Cerebellar cortex (tissue), 1 donor: ENCODE measurements at places on chromosomes 7 and 10.

DNA sequence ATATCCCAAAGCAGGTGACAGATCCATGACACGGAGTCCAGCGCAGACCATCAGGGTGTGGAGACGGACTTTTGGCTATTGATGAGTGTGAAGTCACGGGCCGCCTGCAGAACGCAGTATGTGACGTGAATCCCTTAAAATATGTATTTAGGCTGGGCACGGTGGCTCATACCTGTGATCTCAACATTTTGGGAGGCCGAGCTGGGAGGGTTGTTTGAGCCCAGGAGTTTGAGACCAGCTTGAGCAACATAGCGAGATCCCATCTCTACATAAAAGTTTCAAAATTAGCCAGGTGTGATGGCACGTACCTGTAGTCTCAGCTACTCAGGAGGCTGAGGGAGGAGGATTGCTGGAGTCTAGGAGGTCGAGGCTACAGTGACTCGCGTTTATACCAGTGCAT lies 1.9 kb upstream of the AMZ1 start:
- DNase-seq: no peak

- DNase-seq: no peak
Measured at GRCh38 chr10:92264249-92264648, 26.6 kb downstream of the CPEB3 start.

DNA sequence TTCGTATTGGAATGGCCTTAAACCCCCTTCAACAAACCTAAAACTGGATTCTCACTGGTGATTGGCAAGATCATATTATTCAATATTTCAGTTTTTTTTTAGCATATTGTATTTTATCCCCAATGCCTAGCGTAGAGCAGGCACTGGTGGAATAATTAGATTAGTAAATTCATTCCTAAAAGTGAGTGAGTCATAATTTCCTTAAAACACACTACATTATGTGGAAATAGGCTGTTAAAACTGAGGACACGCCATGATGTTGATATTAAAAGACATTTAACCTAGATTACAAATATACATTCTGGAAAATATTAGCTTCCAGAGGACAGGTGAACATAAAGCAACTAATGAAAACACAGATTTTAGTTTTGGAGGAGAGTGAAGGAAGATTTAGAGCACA lies 463.9 kb downstream of the PARD3 start:
- no peak for DNase-seq

GRCh38 chr10:43998021-43998809 lies 349.5 kb upstream of the ZNF32 start:
- no peak for DNase-seq

GRCh38 chr10:110960333-110960712 lies 40.9 kb downstream of the SHOC2 start:
- no peak for DNase-seq

- no peak for DNase-seq
Measured at GRCh38 chr7:158830211-158830723, 958 bp upstream of the ESYT2 start.

GRCh38 chr7:131586259-131586658 lies 29.8 kb upstream of the PODXL start:
- no peak for DNase-seq

- DNase-seq: peak; percentile 76
Measured at GRCh38 chr10:96017191-96017687, 26.1 kb upstream of the CCNJ start.

GRCh38 chr10:121735263-121735662 lies 137.0 kb upstream of the FGFR2 start:
- no peak for DNase-seq

- DNase-seq: no peak
Measured at GRCh38 chr7:36484265-36484664, 94.6 kb downstream of the ANLN start.

- DNase-seq: no peak
Measured at GRCh38 chr10:23325132-23325531, 19.5 kb downstream of the C10orf67 start.

GRCh38 chr10:6346631-6347030 lies 143.9 kb downstream of the PFKFB3 start:
- DNase-seq: no peak

- DNase-seq: no peak
Measured at GRCh38 chr10:22598478-22598877, 115.9 kb downstream of the PIP4K2A start.

GRCh38 chr7:128437426-128438332 lies 18.0 kb upstream of the HILPDA start:
- DNase-seq: no peak

DNA sequence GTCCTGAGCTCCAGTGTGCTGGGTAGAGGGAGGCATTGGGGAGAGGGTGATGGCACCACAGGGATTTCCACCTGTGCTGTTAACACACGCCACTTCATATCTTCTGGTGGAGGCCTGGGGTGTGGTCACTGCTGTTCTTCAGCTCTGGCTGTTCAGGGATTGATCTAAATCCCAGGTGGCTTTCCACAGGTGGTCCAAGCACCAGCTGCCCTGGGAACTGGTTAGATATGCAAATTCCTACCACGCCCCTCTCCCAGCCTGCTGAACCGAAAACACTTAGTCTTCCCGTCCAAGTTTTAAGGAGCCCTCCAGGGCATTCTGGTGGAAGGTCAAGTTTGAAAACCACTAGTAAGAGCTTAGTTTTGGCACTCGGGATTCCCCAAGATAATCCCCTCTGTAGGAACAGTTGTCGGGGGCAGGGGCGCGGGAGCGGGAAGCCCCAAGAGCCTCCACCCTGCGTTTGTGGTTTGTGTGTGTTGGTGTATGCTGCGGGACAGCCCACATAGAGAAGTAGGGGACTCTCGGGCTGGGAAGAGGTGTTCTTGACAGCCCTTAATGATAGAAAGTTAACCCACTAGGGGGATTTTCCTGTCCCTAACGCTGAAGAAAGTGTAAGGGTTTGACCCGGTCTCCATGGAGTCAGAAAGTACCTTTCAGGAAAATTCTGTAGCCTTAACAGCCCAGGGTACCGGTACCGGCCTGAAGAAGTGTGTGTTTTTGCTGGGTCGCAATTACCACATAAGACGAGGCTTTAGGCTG lies 5.1 kb downstream of the DEPP1 start:
- no peak for DNase-seq

GRCh38 chr7:134866617-134867016 lies 87.2 kb downstream of the CALD1 start:
- DNase-seq: no peak

DNA sequence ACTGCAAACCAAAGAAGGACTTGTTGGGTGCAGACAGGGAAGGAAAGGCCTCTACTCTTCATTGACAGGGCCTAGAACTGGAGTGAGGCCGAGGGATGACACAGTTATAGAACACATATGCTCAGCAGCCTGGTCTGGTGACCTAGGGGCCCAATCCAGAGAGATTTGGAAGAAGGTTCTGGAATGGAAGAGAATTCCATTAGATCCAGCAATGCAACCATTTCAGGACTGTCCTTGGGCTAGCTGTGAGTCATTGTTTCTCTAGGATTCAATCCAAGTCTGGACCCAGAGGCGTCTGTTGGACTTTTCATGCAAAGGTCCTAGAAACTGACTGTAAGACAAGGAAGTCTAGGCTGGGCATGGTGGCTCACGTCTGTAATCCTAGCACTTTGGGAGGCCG lies 59.2 kb downstream of the WIPF3 start:
- DNase-seq: no peak

DNA sequence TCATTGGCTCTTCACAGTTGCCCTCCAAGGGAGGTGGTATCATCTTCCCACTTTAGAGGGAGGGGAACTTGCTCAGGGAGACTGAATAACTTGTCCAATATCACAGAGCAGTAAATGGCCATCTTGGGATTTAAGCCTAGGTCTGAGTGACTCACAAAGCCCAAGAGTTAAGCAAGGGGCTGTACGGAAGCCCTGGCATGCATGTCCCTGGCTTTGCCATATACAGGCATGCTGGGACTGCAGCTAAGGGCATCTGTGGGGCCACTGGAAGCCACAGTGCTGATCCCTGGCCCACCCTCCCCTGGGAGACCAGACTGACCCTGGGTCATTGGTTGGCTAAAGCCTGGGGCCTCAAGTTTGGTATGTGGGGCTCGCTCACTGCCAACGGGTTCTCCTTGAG lies 3.1 kb downstream of the VSIR start:
- no peak for DNase-seq

- DNase-seq: no peak
Measured at GRCh38 chr10:31820778-31821369, 107.8 kb downstream of the ARHGAP12 start.

GRCh38 chr10:16901106-16901505 lies 83.9 kb upstream of the RSU1 start:
- DNase-seq: no peak

DNA sequence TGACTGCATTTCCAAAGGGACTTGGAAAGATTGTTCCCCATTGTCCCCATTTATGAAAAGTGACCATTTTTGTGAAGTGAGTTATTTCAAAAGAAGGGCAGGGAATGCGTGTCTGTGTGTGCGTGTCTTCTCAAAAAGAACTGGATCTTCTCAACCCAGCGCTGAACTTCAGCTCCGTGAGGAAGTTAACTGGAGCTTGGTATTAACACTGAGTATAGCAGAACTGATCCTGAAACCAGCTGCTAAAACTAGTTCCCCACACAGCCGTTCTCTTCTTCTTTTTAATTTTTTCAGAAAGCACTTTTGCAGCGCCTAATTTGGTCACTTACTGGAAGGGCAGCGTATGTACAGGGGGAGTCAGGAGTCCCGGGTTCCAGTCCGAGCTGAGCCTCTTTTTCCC lies 45.8 kb upstream of the PLEKHA1 start:
- DNase-seq: no peak

GRCh38 chr7:1761097-1761496 lies 91.0 kb downstream of the ELFN1 start:
- DNase-seq: no peak

DNA sequence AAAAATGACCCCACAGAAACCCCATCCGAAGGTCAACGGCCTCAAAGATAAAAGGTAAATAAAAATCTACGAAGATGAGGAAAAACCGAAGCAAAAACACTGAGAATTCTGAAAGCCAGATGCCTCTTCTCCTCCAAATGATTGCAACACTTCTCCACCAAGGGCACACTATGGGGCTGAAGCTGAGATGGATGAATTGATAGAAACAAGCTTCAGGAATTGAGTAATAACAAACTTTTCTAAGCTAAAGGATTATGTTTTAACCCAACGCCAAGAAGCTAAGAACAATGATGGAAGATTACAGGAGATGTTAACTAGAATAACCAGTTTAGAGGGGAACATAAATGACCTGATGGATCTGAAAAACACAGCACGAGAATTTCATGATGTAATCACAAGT lies 127.8 kb downstream of the MACC1 start:
- no peak for DNase-seq
